PC-3 (cell line): ENCODE measurements at places on chromosomes 4 and X. TPM values are rescaled to one million over a fixed set of nuclear protein-coding genes. Genes with fewer than 3 reads are reported as not detected.
A peak's percentile ranks its signal among the peaks of the same experiment; 100 is the strongest.

DNA sequence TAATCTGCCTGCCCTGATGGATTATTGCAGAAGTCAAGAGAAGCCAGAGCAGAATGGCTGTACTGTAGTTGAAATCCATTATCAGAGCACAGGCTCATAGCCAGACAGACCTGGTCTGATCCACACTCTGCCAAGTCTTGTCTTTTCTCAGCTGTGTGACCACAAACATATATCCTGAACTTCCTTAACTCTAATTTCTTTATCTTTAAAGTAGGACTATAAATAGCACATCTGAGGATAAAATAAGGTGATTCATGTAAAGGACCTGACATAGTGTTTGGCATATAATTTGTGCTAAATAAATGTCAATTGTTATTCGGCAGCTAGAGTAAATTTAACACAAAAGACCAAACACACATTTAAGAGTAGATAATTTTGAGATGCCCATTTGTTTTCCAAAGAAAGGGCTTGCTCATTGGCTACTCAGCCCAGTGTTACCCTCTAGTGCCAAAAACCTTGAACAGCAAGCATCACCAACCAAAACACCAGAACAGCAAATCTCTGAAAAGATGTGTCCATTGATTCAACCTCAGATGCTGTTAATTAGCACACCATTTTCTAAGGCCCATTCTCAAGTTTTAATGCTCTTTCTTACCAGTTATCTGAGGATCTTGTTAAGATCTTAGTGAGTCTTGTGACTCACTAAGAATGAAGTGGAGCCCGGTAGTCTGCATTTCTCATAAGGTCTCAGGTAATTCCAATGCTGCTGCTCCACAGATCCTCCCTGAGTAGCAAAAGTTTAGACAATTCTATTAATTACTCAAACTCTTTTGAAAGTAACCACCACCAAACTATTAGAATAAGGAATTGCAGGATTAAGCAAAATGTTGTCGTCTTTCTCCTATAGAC lies 108.8 kb downstream of the HHIP start:
- H3K27me3 ChIP-seq: no peaks in the 10 kb centered on the region
- H3K27ac ChIP-seq: no peak overlapping the region
- peak; percentile 50 for DNase-seq
- H3K36me3 ChIP-seq: no peaks in the 10 kb centered on the region
- no peak overlapping the region for H3K4me3 ChIP-seq

- no peak for DNase-seq
- H3K27me3 ChIP-seq: no peaks in the 10 kb centered on the region
- H3K4me3 ChIP-seq: no peak overlapping the region
- peaks cover 6% of the 10 kb centered on the region for H3K4me1 ChIP-seq
- no peak overlapping the region for H3K27ac ChIP-seq
Observed at GRCh38 chr4:22196551-22196950, 248.0 kb upstream of the KCNIP4 start.

DNA sequence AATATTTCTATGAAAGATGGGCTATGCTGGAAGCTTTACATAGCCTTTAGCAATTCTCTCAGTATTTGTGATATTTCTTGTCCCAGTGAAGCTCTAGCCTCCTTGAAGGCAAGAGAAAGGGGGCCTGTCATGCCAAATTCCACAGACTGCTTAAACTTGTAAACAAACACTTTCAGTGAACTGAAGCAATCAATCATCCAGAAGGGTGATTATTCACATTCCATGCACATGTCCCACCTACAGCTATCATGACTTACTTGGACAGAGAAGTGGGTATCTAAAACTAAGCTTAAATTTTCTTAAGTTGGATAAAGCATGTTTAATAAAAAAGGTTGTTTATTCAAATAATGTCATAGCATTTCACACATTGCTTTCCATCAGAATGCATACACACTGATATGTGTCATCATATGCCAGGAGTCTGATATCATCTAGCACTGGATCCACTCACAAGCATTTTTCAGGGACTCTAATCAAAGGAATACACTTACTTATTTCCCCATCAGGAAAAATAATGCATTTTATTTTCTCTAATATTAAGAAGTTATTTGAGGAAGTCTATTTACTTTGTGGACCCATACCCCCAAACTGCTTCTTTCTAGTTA lies 1.2 kb upstream of the FSTL5 start:
- H3K36me3 ChIP-seq: no peaks in the 10 kb centered on the region
- no peaks in the 10 kb centered on the region for H3K27me3 ChIP-seq
- 0 out of 2 replicates have a peak overlapping the region, but pooled peaks have one; percentile 63 for H3K4me3 ChIP-seq
- peak; percentile 18 for DNase-seq

DNA sequence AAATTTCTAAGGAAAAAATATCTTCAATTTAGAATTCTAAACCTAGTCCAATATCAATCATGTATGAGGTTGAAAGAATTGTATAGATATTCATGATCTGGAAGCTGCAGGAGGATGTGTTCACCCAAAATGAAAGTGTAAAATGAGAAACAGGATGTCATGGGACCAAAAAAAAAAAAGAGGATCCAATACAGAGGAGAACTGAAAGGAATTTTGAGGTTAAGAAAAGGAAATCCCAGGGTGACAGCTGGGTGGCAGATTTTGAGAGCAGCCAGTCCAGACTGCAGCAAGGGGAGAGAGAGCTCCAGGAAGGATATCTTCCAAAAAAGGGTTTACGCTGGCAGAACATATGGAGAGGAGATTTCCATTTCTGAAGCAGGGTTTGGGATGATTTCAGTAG lies 38.9 kb downstream of the TLR10 start:
- H3K4me3 ChIP-seq: no peak overlapping the region
- no peaks in the 10 kb centered on the region for H3K4me1 ChIP-seq
- H3K27ac ChIP-seq: no peak overlapping the region
- no peaks in the 10 kb centered on the region for H3K36me3 ChIP-seq

The CFI gene
- not detected in 2 replicates for total RNA-seq

GRCh38 chr4:142778430-142778829 lies 67.7 kb downstream of the INPP4B start:
- no peaks in the 10 kb centered on the region for H3K4me1 ChIP-seq
- H3K27ac ChIP-seq: no peak overlapping the region

DNA sequence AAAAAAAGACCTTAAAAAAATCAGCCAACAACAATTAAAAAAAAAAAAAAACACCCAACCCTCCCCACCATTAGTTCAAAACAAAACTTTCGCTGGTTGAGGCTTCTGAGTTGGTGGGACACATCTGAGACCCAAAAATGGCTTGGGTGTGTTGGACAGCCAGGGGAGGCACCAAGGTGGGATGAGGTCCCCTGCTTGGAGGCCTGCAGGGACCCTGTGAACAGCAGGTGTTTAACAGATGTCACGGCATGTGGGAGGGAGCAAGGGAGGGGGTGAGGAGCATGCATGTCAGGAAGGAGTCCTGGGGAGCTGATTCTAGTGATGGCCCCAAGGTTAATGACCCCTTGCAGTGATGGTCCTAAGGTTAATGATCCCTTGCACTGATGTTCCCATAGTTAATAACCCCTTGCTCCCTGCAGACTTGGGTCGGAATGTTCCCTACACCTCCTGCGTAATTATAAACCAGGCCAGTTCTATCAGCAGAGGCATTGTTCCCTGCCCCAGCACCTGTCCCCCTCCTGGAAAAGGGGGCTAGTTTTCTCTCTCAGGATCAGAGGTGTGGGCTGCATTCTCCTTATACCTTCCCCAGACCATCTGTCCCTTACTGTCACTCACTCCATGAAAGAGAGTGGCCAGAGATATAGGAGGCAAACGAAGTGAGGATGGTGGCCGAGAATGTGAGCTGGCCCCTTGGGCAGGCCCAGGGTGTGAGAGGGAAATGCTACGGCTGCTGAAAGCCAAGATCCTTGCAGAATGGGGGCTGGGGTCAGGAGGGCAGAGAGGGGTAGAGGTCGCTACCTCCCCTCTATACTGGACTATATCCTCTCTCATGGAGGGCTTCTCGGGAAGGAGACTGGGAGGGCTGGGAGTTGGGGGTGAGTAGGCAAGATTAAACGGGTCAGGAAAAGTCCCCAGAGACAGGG lies 2.3 kb upstream of the FOXP3 start:
- no peak overlapping the region for H3K27ac ChIP-seq
- H3K36me3 ChIP-seq: no peaks in the 10 kb centered on the region
- no peak for DNase-seq

- H3K36me3 ChIP-seq: no peaks in the 10 kb centered on the region
- no peaks in the 10 kb centered on the region for H3K27me3 ChIP-seq
- H3K4me1 ChIP-seq: peaks cover 8% of the 10 kb centered on the region
- H3K4me3 ChIP-seq: peak overlapping the region; percentile 21; the same call in 1 of the 2 replicates
Observed at GRCh38 chr4:145195167-145195952, 15.0 kb upstream of the OTUD4 start.

DNA sequence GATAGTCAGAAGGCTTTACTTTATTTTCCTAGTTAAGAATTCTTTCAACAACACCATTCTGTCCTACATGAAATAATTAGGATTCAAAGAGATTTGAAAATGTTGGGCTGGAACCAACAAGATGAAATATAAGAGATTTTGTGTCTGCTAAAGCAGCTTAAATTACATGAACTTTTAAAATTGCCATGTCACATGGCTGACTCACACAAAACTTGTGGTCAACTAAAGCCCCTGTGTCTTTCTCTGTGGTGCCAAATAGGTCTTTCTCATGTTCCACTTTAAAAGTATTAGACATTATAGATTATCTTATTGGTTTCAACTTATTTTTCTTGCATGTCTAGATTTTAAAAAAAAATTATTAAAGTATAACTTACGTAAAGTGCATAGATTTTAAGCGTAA lies 60.8 kb upstream of the FHL1 start:
- 0 out of 2 replicates have a peak, but pooled peaks cover 3% of the 10 kb centered on the region for H3K4me1 ChIP-seq
- H3K27ac ChIP-seq: peak overlapping the region; percentile 14; the same call in 1 of the 2 replicates
- H3K36me3 ChIP-seq: no peaks in the 10 kb centered on the region

GRCh38 chrX:42732506-42732905 lies 45.5 kb downstream of the PPP1R2C start:
- no peak overlapping the region for H3K4me3 ChIP-seq
- H3K27me3 ChIP-seq: no peaks in the 10 kb centered on the region
- H3K27ac ChIP-seq: no peak overlapping the region
- DNase-seq: no peak
- H3K4me1 ChIP-seq: no peaks in the 10 kb centered on the region

DNA sequence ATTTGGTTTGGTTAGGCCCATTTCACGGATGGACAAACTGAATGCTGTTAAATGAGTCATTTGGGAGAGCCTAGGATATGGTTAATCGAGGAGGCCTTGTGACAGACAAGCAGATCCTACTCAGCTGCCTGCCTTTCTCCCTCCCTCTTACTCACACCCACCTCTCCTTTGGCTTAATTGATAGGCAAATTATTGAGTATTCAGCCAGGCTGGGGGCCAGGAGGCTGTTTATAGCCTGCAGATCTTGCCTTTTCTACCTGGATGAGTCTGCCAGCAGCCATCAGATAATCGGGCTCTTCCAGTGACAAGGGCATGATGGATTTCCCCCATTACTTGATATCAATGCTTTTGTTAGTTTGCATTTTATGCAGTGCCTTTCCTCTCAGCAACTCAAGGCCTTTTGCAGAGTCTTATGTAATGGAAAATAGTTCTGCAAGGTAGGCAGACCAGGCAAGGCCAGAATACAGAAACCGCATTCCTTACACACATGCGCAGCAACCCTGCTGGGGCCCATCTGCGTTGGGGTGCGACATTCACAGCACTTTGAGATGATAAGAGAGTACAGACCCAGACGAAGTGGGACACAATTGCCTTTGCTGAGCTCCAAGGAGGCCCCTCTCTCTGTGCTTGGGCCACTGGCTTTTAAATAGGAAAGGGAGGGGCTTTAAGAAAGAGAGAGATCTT lies 96.2 kb upstream of the ATP6AP2 start:
- DNase-seq: no peak
- H3K4me1 ChIP-seq: no peaks in the 10 kb centered on the region
- H3K4me3 ChIP-seq: no peak overlapping the region
- no peak overlapping the region for H3K27ac ChIP-seq
- H3K36me3 ChIP-seq: no peaks in the 10 kb centered on the region
- no peaks in the 10 kb centered on the region for H3K27me3 ChIP-seq

The HSFX3 gene
- not detected in 2 replicates for total RNA-seq

- no peak for DNase-seq
- no peak overlapping the region for H3K27ac ChIP-seq
- no peaks in the 10 kb centered on the region for H3K27me3 ChIP-seq
- H3K4me1 ChIP-seq: no peaks in the 10 kb centered on the region; the same call in 1 of the 2 replicates
Observed at GRCh38 chr4:176818531-176818930, 25.8 kb upstream of the VEGFC start.

- no peak overlapping the region for H3K27ac ChIP-seq
- peaks cover 37% of the 10 kb centered on the region for H3K4me1 ChIP-seq
- no peaks in the 10 kb centered on the region for H3K36me3 ChIP-seq
- H3K27me3 ChIP-seq: no peaks in the 10 kb centered on the region
Observed at GRCh38 chrX:7115557-7115956, 32.0 kb upstream of the STS start.

DNA sequence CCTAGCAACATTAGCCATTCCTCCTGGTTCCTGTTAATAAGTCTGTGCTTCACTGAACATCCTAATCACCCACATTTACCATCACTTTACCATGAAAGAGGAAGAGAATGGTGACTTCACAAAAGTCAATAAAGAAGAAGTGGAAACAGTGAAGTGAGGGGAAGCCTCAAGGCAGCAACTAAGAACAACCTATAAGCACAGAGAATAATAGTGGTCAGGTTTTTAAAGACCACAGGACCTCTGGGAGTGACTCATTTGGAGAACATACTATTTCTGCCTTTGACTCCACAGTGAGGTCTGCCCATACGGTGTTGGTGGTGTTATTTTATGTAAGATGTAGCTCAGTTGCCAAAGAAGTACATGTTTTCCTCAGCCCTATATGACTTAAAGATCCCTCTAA lies 86.0 kb upstream of the TET2 start:
- no peaks in the 10 kb centered on the region for H3K36me3 ChIP-seq
- H3K4me3 ChIP-seq: peak overlapping the region; percentile 39
- H3K4me1 ChIP-seq: peaks cover 46% of the 10 kb centered on the region
- peak; percentile 68 for DNase-seq
- H3K27me3 ChIP-seq: no peaks in the 10 kb centered on the region

GRCh38 chr4:70239884-70240591 lies 2.4 kb upstream of the CSN3 start:
- H3K4me1 ChIP-seq: no peaks in the 10 kb centered on the region
- no peak overlapping the region for H3K4me3 ChIP-seq
- H3K27me3 ChIP-seq: peaks cover 11% of the 10 kb centered on the region; the same call in 1 of the 2 replicates

- no peaks in the 10 kb centered on the region for H3K36me3 ChIP-seq
- no peak overlapping the region for H3K4me3 ChIP-seq
- no peaks in the 10 kb centered on the region for H3K27me3 ChIP-seq
- H3K27ac ChIP-seq: no peak overlapping the region
- DNase-seq: peak; percentile 13
Observed at GRCh38 chrX:68659385-68659784, 11.9 kb downstream of the STARD8 start.

The STBD1 gene
- total RNA-seq: 7.3 and 10.9 TPM in 2 replicates

The RENBP gene
- 3.7 TPM in 1 of 2 replicates, not detected in the other for total RNA-seq

- no peak for DNase-seq
- no peaks in the 10 kb centered on the region for H3K4me1 ChIP-seq
- no peaks in the 10 kb centered on the region for H3K27me3 ChIP-seq
- H3K4me3 ChIP-seq: no peak overlapping the region
- H3K36me3 ChIP-seq: no peaks in the 10 kb centered on the region
- H3K27ac ChIP-seq: no peak overlapping the region
Observed at GRCh38 chrX:96889726-96890125, 6.0 kb downstream of the RPA4 start.

GRCh38 chr4:53431052-53431451 lies 53.6 kb downstream of the FIP1L1 start:
- no peak for DNase-seq
- H3K4me3 ChIP-seq: no peak overlapping the region
- H3K27me3 ChIP-seq: no peaks in the 10 kb centered on the region
- H3K36me3 ChIP-seq: peaks cover 46% of the 10 kb centered on the region
- H3K27ac ChIP-seq: no peak overlapping the region
- H3K4me1 ChIP-seq: no peaks in the 10 kb centered on the region

The CRMP1 gene
- not detected in 2 replicates for total RNA-seq

GRCh38 chr4:150619042-150619441 lies 37.1 kb downstream of the MAB21L2 start:
- H3K4me3 ChIP-seq: no peak overlapping the region
- no peaks in the 10 kb centered on the region for H3K36me3 ChIP-seq
- no peak for DNase-seq
